Esophagus squamous epithelium (tissue), 5 donors: ENCODE measurements at places on chromosomes 2 and 18.

DNA sequence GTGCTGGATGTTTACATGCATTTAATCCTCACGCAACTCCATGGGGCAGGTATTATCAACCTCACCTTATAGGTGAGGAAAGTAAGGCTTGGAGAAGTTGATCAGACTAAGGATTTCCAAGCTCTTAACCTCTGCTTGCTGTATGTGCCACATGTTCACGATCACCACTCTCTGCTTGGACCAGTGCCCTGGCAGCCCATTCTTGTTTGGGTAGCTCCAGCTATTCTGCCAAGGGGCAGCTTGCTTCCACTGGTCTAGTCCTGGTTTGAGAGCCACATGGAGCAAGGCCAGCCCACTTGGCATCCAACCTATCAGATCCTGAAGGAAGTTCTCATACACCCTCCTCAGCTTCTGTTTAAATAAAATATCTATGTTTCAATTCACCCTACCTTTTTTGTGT lies 14.3 kb downstream of the PLB1 start:
- no peak for DNase-seq

GRCh38 chr2:25895610-25896009 lies 17.3 kb upstream of the ASXL2 start:
- no peak for DNase-seq

- no peak for DNase-seq
Measured at GRCh38 chr18:22063672-22064071, 105.7 kb upstream of the GATA6 start.

DNA sequence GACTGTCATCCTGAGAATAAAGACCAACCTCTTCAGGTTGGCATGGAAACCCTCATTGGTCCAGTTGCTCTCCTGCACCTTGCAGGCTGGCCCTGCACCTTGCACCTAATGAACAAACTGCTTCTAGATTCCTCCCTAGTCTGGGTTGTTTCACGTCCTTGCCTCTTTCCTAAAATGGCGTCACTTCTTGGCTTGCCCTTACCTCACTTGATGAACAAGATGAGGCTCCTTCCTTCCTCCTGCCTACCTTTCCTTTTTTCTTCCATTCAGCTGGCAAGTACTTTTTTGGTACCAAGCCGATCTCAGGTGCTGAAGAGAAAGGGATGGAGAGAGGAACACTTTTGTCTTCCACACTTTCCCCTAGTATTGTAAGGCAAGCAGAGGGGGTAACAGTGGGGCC lies 74.5 kb downstream of the MYCN start:
- no peak for DNase-seq

DNA sequence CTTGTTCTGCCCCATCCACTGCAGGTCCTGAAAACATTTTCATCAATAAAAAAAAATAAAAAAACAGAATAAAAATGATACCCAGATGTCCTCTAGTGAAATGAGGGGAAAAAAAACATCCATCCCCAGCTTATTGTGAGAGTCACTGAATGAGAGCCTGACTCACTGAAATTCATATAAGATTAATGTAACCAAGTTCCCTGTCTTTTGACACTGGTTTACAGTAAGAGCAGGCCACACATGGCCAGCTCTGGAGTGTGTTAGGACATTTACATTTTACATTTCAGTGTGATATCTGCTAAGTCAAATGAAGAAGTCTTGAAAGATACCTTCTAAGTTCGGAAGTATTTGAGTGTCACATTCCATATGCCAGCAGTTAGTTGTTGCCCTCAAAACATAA lies 21.1 kb upstream of the IL18R1 start:
- no peak for DNase-seq

DNA sequence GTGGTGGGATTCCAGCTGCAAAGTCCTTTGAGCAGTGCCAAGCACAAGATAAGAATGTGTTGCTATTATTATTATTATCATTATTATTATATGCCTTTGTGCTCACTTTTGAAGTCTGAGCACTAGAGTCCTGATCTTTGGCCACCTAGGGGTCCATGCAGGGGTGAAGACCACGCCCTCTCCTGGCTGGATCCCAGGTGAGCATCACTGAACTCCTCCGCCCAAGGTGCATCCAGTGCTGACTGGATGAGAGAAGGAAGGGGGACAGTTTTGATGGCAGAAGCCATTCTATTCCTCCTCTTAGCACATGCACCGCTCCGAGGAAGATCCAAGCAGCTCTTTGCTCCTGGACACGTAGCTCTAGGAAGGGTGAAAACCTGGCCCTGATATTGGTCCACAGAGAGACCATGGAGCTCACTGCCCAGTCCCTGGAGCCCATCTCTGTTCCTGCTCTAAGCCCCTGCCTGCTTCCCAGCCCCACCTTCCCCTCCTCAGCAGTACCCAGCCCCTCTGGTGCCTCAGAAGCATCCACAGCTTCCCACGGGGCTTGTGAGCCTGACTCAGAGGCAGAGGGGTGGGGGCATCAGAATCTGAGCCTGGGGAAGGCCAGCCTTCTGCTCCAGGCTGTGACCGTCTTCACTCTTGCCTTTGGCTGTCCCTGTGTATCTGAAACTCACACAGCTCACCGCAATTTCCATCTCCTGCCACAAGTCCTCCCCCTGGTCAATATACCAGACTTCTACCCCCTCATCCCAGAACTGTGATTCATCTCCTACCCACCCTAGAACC lies 45.4 kb downstream of the MCFD2 start:
- DNase-seq: no peak

- DNase-seq: no peak
Measured at GRCh38 chr2:219309278-219309677, at the start of gene PTPRN. PTPRN (minus strand) TSS chr2:219309401; CDS start chr2:219309332, 69 bp downstream.

- no peak for DNase-seq
Measured at GRCh38 chr2:127624756-127625571, 21.0 kb upstream of the GPR17 start.

- no peak for DNase-seq
Measured at GRCh38 chr2:10831400-10831985, 18.9 kb upstream of the PDIA6 start.

DNA sequence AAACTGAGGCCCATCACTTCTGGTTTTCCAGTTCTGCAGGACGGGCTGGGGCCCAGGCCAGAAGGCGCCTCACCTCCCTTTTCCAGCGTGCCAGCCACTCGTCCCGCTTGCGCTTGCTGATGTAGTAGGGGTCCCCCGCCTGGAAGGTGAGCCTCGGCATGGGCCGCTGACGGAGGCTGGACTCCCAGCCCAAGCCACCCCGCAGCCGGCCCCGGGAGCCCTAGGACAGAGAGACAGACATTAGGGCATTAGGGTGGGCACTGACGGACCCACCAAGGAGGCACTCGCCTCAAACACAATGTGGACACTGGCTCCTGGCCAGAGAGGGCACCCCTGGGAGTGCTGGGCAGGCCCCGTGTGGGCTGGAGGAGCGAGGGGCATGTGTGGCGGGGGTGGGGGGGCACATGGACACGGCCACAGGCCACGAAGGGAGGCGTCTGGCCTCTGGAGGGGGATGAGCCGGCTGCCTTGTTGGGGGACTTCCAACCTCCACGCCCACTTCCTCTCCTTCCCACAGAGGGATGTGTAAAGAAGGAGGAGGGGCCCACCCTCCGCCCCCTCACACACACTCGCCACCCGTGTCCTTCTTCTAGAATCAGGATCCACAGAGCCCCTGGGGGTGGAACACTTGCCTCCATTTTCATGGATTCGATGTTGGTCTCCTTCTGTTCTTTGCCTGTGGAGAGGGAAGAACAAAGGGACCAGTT lies 66.7 kb downstream of the DNMT3A start:
- no peak for DNase-seq

- DNase-seq: no peak
Measured at GRCh38 chr2:62687636-62688035, 17.9 kb upstream of the EHBP1 start.

DNA sequence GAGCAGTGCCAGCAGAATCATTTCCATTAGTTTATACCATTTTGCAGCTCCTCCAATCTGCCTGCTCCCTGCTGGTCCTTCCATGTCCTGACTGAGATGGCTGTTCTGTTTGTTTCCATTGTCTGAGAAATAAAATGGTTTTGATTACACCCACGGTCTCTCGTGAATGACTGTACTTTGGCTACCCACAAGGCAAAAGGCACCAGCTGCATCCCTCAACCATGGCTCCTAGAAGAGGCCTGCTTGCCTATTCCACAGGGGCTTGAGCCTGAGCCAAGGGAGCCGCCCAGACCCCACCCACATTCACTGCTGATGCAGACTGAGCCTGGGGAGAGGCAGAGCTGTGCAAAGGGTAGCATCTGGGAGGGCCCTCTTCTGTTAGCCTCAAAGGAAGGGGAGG lies 31.2 kb downstream of the MARCHF4 start:
- DNase-seq: no peak

DNA sequence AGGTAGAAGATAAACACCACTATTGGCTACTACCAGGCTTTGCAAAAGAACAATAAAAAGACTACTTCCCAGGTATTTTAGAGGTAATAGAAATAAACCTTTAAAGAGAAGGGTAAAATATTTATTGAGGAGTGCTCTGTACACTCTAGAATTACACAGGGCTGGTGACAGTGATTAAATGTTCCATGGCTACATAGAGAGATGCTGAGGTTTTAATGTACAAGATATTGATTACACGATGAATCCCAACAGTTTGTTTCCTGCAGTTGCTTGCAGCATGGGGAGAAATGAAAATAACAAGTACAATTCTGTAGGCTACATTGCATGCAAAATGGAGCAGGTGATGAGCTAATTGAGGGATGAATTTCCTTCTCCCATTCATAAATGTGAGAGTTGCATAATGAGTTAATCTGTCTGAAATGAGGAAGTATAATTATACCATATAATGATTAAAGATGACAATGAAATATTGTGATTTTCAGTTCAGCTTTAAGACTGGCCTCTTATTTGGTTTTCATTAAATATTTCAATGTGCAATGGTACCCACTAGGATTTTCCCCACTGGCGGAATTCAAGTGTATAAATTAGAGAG lies 266.1 kb downstream of the SOCS6 start:
- no peak for DNase-seq

- DNase-seq: no peak
Measured at GRCh38 chr2:228545748-228546145, 364.3 kb upstream of the SPHKAP start.

DNA sequence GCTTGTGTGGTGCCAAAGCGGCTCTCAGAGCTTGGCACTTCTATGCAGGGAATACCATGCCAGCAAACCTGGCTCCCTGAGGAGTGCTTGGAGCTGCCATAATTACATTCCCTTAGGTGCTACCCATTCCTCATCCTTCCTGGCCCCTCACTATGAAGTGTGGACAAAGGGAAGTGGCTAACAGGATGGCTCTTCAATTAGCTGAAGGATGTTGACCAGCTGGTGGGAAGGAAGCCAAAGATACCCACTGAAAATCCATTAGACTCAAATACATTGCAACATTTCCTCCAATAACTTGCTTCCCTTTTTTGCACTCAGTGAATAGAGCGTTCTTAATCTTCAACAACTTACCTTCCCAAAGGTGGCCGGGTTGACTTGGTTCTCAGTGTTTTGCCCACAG lies 8.5 kb downstream of the RFX8 start:
- DNase-seq: no peak

- DNase-seq: no peak
Measured at GRCh38 chr2:117057016-117057415, 757.5 kb upstream of the DDX18 start.

GRCh38 chr2:180003559-180003958 lies 3.5 kb downstream of the CWC22 start:
- DNase-seq: no peak

DNA sequence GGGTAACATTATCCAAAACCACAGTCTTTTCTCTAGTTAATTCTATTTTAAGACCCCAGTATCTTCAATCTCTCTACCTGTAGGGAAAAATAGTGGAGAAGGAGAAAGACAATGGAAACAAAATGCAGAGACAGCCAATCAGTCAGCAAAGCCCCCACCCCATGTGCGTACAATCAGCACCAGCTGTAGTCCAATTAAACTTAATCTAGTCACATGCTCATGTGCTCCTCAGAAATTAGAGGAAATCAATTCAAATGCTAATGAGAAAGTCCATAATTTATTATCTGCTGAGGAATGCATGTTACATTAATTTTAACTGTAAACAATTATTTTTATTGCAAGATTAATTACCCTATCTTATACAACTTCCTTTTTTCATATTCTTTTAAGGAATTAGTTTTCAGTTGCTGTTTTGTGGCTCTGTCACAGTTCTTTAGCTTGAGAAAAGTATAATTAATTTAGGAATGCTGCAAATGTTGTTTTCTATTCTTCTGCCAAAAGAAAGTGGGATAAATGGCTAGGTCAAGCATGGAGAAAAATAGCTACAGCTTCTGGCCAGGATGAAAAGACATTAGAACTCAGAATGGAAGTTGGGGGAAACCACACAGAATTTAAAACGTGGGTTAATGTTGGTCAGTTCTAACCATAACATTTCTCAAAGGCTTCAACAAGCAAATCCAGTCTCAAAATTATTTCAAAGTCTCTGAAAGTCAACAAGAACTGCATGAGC lies 232.4 kb upstream of the HNRNPA3 start:
- no peak for DNase-seq

DNA sequence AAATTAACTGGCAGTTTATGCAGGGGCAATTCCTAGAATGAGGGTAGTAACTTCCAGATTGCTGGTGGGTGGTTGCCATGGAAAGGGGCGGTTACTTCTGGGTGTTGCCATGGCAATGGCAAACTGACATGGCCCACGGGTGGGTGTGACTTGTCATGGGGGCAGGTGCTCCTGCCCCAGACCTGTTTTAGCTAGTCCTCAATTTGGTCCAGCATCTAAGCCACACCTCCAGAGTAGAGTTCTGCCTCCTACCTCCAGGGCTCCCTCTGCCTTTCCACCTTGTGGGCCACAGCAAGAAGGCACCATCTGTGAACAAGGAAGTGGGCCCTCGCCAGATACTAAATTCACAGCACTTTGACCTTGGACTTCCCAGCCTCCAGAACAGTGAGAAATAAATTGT lies 148.7 kb downstream of the TFCP2L1 start:
- no peak for DNase-seq

GRCh38 chr2:44689516-44689915 lies 252.0 kb upstream of the SIX3 start:
- no peak for DNase-seq

DNA sequence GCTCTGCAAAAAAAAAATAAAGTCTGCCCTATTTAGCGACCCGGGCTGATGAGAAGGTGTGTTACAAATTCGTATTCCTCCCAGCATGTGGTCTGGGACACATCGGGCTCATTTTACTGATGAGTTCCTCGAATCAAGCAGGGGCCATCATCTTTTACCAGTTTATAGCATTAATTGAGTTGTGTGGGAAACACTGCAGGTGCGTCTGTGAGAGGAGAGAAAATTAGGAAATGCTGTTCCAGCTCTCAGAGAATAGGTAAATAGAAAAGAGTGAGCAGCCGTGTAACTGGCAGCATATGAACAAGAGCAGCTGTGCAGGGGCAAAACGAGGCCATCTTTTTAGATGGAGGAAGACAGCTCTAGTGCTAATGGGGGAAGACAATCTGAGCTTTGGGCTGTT lies 216.7 kb downstream of the SETBP1 start:
- DNase-seq: no peak

GRCh38 chr2:176149939-176150583 lies 1.3 kb upstream of the HOXD4 start:
- DNase-seq: no peak

DNA sequence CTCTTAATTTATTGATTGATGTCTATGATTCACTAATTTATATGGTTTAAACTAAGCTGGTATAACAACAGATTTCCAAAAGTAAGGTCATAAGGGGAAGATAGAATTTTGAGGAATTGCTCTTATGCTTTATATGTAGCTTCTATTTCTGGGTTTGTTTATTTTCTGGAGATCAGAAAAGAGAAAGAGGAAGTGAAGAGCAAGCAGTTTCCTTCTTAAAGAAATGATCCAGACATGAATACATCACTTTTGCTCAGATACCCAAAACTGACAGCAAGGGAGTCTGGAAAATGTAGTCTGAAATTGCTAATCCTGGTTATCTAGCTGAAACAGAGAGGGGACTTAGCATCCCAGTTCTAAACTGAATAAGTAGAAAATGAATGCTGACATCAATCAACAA lies 912.5 kb upstream of the CRIM1 start:
- no peak for DNase-seq
